Stromal cell of bone marrow (primary cell): ENCODE measurements at places on chromosomes 6 and 20.

DNA sequence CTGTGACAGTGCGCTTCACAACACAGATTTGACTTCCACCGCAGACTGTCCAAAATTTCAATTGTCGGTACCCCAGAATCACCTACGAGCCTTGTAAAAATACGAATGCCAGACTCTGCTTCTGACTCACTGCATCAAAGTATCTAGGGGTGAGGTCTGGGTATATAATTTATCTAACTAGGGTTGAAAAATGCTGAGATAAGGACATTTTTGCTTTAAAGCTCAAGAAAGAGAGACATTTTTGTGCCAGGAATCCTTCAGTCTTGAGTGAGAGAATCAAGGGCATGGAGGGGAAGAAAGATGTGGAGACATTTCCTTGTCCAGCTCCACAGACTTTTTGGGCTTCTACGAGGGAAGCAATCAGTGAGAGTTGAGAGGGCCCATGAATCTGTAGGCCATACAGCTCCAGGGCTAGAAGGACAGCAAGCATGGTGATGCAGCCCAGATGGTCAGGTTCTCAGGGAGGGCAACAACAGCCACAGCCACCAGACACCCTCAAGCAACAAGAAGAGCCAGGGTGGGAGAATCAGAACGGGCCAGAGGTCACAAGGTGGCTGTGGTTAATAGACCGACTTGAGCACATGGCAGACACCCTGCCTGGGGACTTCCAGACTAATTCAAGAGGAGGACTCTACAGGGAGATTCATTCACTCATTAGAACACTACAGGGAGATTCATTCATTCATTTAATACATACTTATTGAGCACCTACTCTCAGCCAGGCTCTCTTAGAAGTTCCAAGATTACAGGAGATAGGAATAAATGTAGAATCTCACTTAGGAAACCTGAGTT is 211.1 kb upstream of the PRDM1 start:
- DNase-seq = no peak

- no peak for DNase-seq
Observed at GRCh38 chr6:149425754-149426153, 25.7 kb downstream of the SUMO4 start.

- DNase-seq = no peak
Observed at GRCh38 chr6:109053336-109053735, 41.3 kb downstream of the SESN1 start.

- no peak for DNase-seq
Observed at GRCh38 chr6:72132851-72133250, 246.5 kb downstream of the RIMS1 start.

DNA sequence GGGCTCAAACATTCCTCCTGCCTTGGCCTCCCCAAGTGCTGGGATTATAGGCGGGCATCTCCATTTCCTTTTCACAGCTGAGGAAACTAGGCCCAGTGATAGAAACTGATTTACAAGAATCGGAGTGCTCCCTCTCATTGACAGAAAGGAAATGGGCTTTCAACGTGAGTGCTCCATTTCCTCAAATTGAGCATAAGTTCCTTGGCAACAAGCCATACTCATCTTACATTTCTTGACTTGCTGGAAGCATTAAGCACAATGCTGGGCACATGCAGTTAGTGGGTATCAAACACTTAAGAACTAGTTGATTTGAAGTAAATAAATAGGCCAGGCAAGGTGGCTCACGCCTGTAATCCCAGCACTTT is 54.7 kb downstream of the FGD2 start:
- no peak for DNase-seq

DNA sequence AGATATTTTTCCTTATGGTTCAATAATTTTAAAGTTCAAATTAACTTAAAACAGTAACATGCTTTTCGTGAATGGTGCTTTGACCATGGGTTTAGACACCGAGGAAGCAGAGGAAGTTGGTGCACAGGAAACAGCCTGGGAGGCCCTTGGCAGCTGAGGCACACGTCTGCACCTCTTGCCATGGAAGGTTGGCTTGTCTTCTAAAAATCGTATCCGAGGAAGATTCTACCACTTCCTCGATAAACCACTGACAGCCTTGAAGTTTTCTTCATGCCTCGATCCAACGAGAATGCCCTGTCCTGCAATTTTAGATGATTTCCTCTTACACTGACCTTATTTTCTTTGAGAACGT is 12.2 kb downstream of the DLL1 start:
- DNase-seq = no peak
